ENCODE measurements at places on chromosomes 1 and 21. TPM values are rescaled to one million over a fixed set of nuclear protein-coding genes. Genes with fewer than 3 reads are reported as not detected.

CNTN2 gene
- under 0.01 TPM for total RNA-seq

KIF26B gene
- total RNA-seq, result 3.1 TPM

LCE2B gene
- not detected for total RNA-seq

EFNA3 gene
- 12.6 TPM for total RNA-seq

SYT2 gene
- not detected for total RNA-seq

HEYL gene
- not detected for total RNA-seq

Measured in tracheal epithelial cell (primary cell).